ENCODE measurements at places on chromosomes 1 and 21. TPM values are rescaled to one million over a fixed set of nuclear protein-coding genes. Genes with fewer than 3 reads are reported as not detected.

SELENON gene
- 53.3 TPM for total RNA-seq

CRB1 gene
- total RNA-seq: not detected

CNKSR1 gene
- 0.26 TPM for total RNA-seq

GPR161 gene
- 9.9 TPM for total RNA-seq

LCA5L gene
- total RNA-seq: 2.2 TPM

NR1I3 gene
- total RNA-seq: not detected

FAM151A gene
- 0.15 TPM for total RNA-seq

EXTL1 gene
- total RNA-seq: not detected

ZMYND12 gene
- total RNA-seq: 0.23 TPM

LCE1E gene
- total RNA-seq: not detected

CCDC17 gene
- total RNA-seq: 0.19 TPM

GPR52 gene
- not detected for total RNA-seq

CENPF gene
- total RNA-seq: 87.6 TPM

UBR4 gene
- 106 TPM for total RNA-seq

INSRR gene
- not detected for total RNA-seq
